Motor neuron (in vitro differentiated cells): ENCODE measurements at places on chromosomes 6 and 20.
A peak's percentile ranks its signal among the peaks of the same experiment; 100 is the strongest.

GRCh38 chr20:62778601-62779416, 17.5 kb upstream of the MRGBP start:
- peak; percentile 17 for ATAC-seq

GRCh38 chr6:138443979-138444378, 40.0 kb downstream of the HEBP2 start:
- no peak for ATAC-seq

GRCh38 chr20:16028923-16029322, 544.3 kb downstream of the KIF16B start:
- no peak for ATAC-seq

- ATAC-seq: no peak
Observed at GRCh38 chr6:19268117-19268516, 569.1 kb upstream of the ID4 start.
